Smooth muscle cell of bladder (primary cell): ENCODE measurements at places on chromosomes 6 and 20. TPM values are rescaled to one million over a fixed set of nuclear protein-coding genes. Genes with fewer than 3 reads are reported as not detected.

Gene TXLNB
- 0.46 and 1.00 TPM in 2 replicates for total RNA-seq

Gene POM121L2
- not detected in 2 replicates for total RNA-seq

Gene CALHM5
- 8.0 and 8.7 TPM in 2 replicates for total RNA-seq

Gene PTK7
- total RNA-seq = 141 and 147 TPM in 2 replicates

Gene CAGE1
- 0.09 and 0.14 TPM in 2 replicates for total RNA-seq

Gene HLA-DOA
- total RNA-seq = under 0.01 TPM in 1 of 2 replicates, not detected in the other

Gene NOX3
- not detected in 2 replicates for total RNA-seq

Gene CST4
- total RNA-seq = 0.43 TPM in 1 of 2 replicates, not detected in the other

Gene NEDD9
- total RNA-seq = 0.55 and 1.4 TPM in 2 replicates

Gene PTK6
- under 0.01 and 0.09 TPM in 2 replicates for total RNA-seq

Gene PAK5
- not detected in 2 replicates for total RNA-seq

Gene FAM229B
- 35.7 and 38.8 TPM in 2 replicates for total RNA-seq

Gene OR12D3
- total RNA-seq = not detected in 2 replicates

Gene ZC3H12D
- total RNA-seq = under 0.01 TPM in 1 of 2 replicates, not detected in the other

Gene BMP7
- 0.28 TPM in 1 of 2 replicates, not detected in the other for total RNA-seq

Gene GPX5
- total RNA-seq = not detected in 2 replicates

Gene CCM2L
- not detected in 2 replicates for total RNA-seq

Gene HRH3
- not detected in 2 replicates for total RNA-seq

Gene THEMIS
- total RNA-seq = under 0.01 TPM in 1 of 2 replicates, not detected in the other

Gene OR2H2
- not detected in 2 replicates for total RNA-seq

Gene TUBB2B
- total RNA-seq = 1.3 and 2.4 TPM in 2 replicates

Gene CASP8AP2
- total RNA-seq = 7.8 and 9.6 TPM in 2 replicates

Gene TLDC2
- total RNA-seq = 0.14 TPM in 1 of 2 replicates, not detected in the other

Gene PI3
- not detected in 2 replicates for total RNA-seq

Gene BMP6
- total RNA-seq = 29.0 and 70.7 TPM in 2 replicates

Gene MDFI
- 0.55 TPM in 1 of 2 replicates, not detected in the other for total RNA-seq

Gene SH3BGRL2
- total RNA-seq = 2.0 and 2.2 TPM in 2 replicates

Gene CGA
- total RNA-seq = 0.09 TPM in 1 of 2 replicates, not detected in the other

Gene NFS1
- total RNA-seq = 19.1 and 25.7 TPM in 2 replicates

Gene HLA-DRB5
- total RNA-seq = not detected in 2 replicates

Gene MLIP
- not detected in 2 replicates for total RNA-seq

Gene VTA1
- total RNA-seq = 24.9 and 35.9 TPM in 2 replicates

Gene SNPH
- total RNA-seq = 10.4 and 11.8 TPM in 2 replicates

Gene NEURL2
- 4.8 and 5.9 TPM in 2 replicates for total RNA-seq

Gene RAD21L1
- 0.14 and 0.18 TPM in 2 replicates for total RNA-seq

Gene ALDH5A1
- total RNA-seq = 0.28 and 0.65 TPM in 2 replicates

Gene TRIM10
- total RNA-seq = not detected in 2 replicates

Gene MYL9
- 6.8 and 13.9 TPM in 2 replicates for total RNA-seq

Gene SUMO4
- 1.1 and 1.3 TPM in 2 replicates for total RNA-seq

Gene OPRM1
- total RNA-seq = not detected in 2 replicates

Gene COX4I2
- total RNA-seq = not detected in 2 replicates

Gene FOXP4
- 1.3 and 2.0 TPM in 2 replicates for total RNA-seq

Gene RNF39
- total RNA-seq = under 0.01 TPM in 1 of 2 replicates, not detected in the other

Gene DUSP15
- 0.14 TPM in 1 of 2 replicates, not detected in the other for total RNA-seq

Gene KIF6
- total RNA-seq = under 0.01 and 0.46 TPM in 2 replicates

Gene CFAP206
- total RNA-seq = under 0.01 and 0.09 TPM in 2 replicates

Gene COL9A1
- not detected in 2 replicates for total RNA-seq

Gene OXT
- 0.18 and 0.28 TPM in 2 replicates for total RNA-seq

Gene BPIFB1
- not detected in 2 replicates for total RNA-seq

Gene TRDN
- not detected in 2 replicates for total RNA-seq

Gene ITPR3
- 10.5 and 15.5 TPM in 2 replicates for total RNA-seq

Gene SCRT2
- not detected in 2 replicates for total RNA-seq

Gene TMEM74B
- total RNA-seq = 0.46 TPM in 1 of 2 replicates, not detected in the other

Gene WFDC11
- total RNA-seq = not detected in 2 replicates

Gene HLA-DRB1
- not detected in 2 replicates for total RNA-seq
